Esophagus squamous epithelium (tissue), 5 donors: ENCODE measurements at places on chromosomes 2 and 18.

GRCh38 chr2:1638281-1638860, 105.9 kb downstream of the PXDN start:
- DNase-seq = no peak

- no peak for DNase-seq
These were observed 10.9 kb upstream of the MYOM1 start for GRCh38 chr18:3230401-3231334.

DNA sequence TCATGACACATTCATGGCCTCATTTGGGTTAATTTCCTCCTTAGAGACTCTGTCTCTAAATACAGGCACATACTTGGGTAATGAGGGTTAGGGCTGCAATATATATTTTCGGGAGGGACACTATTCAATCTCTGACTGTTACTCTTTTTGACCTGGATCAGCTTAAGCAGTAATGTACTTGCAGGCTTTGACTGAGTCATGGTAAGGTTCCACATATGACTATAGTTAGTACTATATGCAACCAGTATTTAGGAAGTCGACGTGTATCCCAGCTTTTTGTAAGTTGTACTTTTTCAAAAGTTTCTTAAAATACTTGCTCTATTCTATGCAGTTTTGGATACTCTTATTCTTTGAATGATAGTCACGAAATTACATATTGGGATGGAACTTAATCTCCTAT, 37.2 kb upstream of the CDH19 start:
- no peak for DNase-seq

- no peak for DNase-seq
These were observed 183.9 kb downstream of the LPIN1 start for GRCh38 chr2:11930211-11930761.

DNA sequence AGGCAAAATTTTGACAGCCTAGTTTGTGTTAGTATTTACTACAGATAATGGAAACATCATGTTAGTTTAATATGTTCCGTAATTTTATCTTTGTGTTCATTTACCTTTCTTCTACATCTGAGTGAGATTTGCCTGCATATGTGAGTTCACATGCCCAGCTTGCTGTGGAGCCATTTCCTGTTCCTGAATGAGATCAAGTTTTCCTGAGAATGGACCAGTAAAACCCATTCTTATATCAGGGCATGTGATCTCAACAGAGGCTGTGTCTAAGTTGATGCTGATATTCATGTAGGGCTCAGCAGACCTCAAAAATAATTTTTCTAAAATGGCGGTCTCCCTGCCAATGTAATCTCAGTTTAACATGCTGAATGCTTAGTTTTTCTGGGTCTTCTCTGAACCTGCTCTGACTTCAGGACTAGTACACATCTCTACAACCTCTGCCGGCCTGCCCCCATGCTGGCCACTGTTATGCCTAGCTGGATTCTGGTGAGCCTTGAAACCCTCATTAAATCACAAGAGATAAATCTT, 1.0 kb downstream of the IL1A start:
- DNase-seq = no peak

DNA sequence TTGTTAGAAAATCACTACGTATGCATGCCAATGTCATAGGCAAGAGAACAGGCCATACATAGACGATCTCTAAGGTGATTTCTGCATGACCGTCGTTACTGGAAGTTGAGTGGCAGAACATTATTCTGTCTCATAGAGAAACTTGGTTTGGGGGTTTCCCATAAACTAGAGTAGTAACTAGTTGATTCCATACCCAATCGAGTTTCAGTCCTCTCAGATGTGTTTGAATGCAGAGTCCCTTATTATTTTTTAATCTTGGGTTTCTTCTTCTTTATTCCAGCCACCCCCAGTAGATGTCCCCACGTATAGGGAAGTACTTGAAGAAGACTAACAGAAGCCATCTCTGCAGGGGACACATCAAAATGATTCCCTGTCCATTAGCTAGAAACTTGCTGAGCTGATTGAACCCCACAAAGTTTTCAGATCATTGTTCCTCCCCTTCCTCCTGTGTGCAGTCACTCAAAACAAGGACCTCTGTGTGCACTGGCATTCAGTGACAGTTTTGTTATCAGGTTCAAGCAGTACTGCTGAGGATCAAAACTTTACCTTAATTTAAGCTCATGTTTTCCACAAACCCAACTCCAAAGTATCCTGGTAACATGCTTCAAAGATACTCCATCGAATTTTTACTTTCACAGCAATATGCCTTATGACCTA, 68.4 kb upstream of the CDCA7 start:
- no peak for DNase-seq

GRCh38 chr2:8456151-8457091, 225.4 kb upstream of the ID2 start:
- no peak for DNase-seq

- DNase-seq = peak; percentile 9
These were observed 593 bp upstream of the SDC1 start for GRCh38 chr2:20225294-20226151.

- DNase-seq = no peak
These were observed 13.3 kb downstream of the ATF2 start for GRCh38 chr2:175154661-175155082.

DNA sequence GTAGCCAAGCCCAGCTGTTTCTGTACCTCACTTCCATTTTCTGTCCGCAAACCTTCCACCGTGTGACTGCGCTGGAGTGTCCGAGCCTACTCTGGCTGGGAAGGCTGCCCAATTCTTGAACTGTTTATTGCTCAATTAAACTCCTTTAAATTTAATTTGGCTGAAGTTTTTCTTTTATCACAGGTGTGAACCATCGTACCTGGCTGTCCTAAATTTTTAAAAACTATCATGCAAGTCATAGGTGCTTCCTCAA, 6.2 kb upstream of the RNU2-63P start:
- no peak for DNase-seq

DNA sequence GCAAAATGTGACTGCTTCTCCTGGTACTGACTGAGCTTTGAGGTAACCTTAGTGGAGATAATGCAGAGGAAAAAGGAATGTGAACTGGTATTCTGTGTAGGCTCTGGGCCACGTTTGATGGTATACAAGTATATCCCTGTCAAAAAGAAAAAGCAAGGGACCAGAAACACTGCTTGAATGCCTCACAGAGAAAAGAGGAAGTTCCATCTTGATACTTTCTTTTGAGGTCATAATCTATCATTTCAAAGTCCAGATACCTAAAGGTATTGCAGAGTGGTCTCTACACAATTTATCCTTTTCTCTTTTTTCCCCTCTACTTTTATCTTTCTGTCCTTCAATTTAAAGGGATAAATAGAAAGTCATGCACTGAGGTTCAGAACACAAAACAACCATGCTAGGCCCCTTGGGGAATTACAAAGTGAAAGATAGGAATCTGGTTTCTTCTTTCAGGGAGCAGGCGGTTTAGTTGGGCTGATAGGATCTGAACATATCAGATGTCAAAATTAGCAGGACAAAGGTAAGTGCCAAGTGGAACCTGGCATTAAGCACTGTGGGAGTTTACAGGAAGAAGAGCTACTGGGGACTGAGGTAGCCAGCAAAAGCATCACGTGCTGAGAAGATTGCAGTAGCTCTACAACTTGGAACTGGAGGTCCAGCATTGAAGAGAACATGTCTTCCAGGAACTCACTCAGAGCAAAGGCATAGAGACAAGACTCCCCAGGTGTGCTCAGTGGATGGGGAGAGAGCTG, 121.2 kb downstream of the LYPD6 start:
- DNase-seq = no peak

- DNase-seq = no peak
These were observed 48.2 kb upstream of the SP3 start for GRCh38 chr2:174013315-174013751.

DNA sequence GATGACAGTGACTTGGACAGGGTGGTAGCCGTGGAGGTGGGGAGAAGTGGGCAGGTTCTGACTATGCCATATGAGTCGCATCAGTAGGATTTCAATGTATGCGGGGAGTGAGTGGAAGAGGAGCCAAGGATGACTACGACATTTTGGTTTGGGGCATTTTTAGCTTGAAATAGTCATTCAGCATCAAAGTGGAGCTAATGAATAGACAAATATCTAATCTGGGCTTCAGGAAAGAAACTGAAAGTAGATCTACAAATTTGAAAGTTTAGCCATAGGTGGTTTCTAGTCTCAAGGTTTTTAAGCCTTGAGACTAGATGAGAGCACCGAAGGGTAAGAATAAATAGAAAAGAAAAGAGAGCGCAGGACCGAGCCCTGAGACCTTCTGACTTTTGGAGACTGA, 58.3 kb downstream of the FEZ2 start:
- no peak for DNase-seq

GRCh38 chr18:3970929-3971328, 484.2 kb downstream of the DLGAP1 start:
- DNase-seq = no peak

DNA sequence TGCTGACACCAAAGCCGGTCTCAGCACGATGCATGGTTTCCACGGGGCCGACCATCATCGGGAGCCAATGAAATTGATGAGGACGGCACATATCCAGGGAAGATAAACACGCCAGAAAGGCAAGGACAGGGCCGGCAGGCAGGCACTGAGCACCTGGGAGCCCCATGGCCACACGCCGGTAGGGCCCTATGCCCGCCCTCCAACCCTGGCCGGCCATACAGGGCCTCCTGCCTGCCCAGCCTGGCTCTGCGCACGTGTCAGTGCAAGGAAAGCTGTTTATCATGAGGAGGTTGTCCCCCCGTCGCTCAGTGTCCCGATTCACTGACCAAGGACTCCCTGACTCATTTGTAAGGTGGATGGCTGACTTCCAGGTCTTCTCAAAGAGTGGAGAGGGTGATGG, 237.5 kb downstream of the GLI2 start:
- no peak for DNase-seq

DNA sequence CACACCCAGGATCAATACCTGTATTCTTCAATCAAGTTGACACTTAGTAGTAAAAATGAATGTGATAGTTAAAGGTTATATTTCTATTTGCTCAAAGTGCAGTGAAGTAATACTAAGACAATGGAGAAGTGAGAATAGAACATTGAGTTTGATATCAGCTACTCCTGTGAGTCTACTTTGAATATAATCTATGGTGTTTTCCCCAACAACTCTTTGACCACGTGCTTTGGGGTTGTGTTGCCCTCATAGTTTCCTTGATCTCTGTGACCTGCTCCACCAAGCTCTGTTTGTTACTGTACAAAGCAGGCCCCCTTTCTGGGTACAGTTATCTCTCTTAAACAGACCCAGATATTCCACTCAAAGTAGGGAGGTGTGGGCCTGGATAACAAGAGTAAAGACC, 222.9 kb downstream of the GALR1 start:
- DNase-seq = no peak

DNA sequence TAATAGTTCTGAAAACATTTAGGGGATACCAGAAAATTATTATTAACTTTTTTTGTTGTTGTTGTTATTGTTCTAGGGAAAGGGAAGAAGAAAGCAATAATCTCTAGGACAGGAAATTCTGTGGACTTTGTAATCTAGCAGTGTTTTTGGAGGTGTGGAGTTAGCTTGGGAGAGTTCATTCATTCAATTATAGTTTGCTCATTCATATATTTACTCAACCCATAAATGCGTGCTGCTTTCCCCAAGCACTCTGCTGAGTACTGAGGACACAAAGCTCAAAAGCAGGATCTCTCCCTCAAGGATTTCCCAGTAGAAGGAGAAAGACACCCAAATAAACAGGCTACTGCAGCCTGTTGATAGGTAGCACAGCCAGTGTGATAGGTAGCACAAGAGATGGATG, 984.3 kb downstream of the BCL11A start:
- DNase-seq = no peak

DNA sequence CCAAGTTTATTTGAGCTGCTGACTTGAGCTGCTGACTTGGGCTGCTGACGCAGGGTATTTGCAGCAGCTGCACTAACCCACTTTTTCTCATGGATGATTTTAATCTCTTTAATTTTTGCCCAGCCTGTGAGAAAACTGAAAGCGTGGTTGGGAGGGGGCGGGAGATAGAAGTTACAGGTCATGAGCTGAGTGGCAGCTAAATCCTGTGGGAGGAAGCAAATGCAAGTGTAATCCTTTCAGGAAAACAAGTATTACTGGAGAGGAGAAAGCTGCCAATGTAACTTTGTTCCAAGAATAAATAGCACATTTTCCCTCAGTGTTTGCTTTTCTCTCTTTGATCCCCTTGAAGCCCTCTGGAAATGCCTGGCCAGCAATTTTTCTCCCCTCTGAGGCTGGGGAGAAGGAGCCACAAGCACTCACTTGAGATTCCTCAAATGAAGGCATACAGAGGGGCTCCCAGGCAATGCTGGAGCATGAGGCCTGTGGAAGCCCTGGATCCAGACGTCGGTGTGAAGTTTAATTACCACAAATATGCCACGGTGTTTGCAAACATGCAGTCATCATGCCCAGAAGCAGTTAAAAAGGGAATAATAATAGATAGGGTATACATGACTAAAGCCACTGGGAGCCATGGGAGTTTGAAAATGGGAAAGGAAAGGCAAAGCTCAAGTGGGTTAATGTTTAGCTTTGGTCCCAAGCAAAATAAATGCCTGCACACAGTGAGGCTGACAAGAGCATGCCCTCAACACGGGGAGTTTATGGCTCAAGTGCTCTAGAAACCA, 10.4 kb upstream of the EVA1A start:
- DNase-seq = no peak

GRCh38 chr2:113705982-113706523, 50.4 kb downstream of the SLC35F5 start:
- DNase-seq = no peak

DNA sequence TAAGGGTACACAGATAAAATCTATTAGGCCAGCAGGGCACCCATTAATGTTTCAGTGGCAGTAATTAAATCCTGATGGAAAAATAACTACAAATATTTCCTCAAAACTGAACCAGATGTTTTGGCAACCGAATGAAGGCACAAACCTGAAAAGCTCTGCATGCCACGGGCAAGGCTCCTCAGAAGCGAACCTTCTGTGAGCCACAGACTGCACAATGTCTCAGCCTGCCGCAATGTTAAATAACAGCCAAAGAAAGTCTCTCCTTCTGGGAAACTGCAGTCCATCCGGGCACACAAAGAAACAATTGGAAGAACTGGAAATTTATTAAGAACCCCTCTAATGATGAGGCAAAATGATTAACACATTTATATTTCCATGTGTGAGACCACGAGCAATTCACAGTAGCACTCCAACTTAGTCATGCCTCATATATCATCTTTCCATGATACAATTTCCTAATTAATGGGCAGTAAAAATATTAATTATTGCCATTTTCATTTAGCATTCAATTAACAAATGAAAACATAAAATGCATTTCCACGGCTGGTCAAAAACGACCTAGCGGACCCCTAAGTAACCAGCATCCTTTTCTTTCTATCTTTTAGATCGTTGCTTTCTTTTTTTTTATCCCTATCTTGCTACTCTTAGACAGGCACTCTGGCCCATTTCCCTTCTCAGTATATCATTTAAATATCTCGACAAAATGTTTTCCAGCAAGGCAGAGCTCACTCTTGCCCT, 237.5 kb downstream of the EPHA4 start:
- DNase-seq = no peak

DNA sequence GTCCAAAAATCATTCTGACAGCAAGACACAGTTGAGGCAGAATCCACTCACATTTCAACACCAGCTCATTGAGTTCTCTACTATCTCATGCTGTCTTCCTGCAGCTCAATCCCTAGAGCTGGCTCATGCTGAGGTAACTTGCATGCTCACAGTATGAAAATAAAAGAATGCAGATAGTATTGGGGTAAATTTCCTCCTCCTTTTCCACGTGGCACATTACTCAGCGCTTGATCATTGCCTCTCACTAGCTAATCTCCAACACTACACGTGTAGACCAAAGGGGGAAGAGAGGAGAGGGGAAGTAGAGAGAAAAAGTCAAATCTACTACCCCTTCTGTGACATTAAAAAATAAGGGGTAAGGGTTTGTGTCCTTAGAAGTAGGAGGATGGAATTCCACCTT, 300.6 kb downstream of the AFF3 start:
- no peak for DNase-seq
